ENCODE measurements at places on chromosomes 12 and 14. TPM values are rescaled to one million over a fixed set of nuclear protein-coding genes. Genes with fewer than 3 reads are reported as not detected.

DNA sequence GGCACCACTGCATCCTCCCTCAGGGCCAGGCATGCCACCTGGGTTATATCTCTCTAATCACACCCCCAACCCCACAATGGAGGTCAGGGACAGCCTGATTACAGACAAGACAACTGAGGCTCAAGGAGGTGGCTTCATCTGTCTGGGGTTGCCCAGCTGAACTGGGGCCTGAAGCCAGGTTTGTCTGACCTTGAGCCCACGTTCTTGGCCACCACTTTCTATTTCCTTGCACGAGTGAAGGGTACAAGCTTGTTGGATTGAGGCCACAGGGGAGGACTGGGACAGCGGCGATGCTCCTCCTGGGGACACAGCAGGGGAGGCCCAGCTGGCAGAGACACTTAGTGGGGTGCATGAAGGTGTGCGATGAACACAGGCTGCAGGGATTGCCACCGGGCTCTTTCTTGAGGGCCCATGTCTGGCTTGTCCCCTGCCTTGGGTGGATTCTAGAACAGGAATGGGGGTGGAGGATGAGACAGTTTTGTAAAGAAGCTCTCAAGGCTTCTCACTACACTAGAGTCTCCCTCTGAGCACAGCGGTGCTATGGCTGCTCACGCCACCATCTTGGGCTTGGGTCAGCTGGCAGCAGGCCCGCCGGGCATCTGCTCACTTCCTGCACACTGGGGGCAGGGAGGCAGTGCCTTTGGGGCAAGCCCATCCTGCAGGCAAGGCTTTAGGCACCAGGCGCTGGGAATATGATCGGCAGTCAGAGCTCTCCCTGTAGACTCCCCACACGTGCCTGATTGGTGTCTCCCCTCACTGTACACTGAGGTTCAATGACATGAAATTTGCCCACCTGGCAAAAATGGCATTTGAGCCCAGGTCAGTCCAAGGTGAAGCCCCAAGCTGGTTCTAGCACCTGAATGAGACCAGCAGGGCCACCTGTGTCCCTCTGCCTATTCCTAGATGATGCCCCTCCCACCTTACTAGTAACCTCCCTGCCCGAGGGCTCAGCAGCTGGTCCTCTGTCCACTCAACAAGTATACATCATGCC lies 16.0 kb downstream of the RITA1 start:
- no peak for DNase-seq

DNA sequence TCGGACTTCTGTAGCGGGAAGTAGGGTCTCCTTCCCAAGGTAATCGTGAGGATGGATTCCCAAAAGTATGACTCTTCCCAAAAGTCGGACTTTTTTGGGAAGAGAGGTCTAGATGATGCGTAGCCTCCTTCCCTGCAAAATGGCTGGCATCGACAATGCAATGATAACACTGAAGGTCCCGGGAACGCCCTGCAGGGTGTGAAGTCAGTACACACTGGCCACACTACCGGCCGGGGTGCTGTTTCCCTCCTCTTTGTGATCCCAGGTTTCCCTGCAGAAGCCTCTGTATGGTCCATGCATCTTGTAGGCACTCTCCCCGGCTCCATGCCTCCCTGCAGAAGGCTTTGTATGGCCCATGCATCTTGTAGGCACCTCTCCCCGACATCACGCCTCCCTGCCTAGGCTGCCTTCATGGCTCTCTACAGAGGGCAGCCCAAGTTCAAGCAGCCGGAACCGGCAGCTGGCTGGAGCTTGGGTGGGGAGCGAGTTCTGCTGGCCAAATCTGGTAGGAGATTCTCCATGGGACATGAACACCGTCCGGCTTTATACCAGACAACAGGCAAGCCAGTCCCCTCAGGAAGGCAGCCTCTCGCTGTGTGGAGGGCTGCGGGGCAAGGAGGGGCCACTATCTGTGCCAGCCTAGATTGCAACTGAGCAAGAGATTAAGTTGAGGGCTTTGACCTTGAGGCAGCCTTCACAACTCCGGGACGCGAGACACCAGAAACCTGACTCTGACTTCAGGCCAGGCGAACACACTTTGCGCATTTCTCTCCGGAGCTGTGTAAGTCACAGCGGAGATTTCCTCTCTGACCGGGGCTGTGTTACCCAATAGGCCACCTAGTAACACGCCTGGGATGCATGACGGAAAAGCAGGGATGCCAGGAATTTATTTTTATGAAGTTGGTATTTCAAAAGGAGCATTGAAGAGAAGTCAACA lies 23.5 kb downstream of the FZD10 start:
- DNase-seq = no peak

DNA sequence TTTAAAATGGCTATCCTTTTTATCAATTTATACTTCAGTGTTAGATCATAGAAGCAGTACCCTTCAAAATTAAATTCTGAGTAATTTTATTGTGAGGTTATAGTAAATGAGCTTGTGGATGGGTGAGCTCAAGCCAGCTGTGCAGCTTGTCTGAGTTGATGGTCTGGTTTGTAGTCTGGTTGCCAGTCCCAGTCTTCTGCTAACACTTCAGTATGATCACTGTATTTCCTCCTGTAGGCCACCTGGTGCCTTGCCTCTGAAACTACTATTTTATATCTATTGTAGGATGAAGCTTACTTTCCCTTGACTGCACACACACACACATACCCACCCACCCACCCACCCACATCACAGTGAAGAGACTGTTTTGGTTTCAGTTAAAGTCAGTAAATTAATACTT lies 496.4 kb downstream of the PCNX1 start:
- DNase-seq = peak; percentile 6

GRCh38 chr12:9888665-9889273 lies 7.5 kb downstream of the KLRF2 start:
- no peak for DNase-seq

DNA sequence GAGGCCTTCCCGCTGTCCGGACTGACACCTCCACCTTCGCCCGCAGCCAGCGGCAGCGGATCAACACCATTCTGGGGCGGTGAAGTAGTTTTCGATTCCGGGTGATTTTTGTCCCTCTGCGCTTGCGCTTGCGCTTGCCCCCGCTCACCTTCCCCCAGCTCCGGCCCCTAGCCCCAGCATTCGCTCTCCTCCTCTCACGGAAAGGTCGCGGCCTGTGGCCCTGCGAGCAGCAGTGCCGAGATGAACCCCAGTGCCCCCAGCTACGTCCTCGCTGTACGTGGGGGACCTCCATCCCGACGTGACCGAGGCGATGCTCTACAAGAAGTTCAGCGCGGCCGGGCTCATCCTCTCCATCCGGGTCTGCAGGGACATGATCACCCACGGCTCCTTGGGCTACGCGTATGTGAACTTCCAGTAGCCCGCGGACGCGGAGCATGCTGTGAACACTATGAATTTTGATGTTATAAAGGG lies 22.7 kb upstream of the SRGAP1 start:
- DNase-seq = no peak

- no peak for DNase-seq
Measured at GRCh38 chr14:44339231-44339630, 167.9 kb downstream of the FSCB start.

DNA sequence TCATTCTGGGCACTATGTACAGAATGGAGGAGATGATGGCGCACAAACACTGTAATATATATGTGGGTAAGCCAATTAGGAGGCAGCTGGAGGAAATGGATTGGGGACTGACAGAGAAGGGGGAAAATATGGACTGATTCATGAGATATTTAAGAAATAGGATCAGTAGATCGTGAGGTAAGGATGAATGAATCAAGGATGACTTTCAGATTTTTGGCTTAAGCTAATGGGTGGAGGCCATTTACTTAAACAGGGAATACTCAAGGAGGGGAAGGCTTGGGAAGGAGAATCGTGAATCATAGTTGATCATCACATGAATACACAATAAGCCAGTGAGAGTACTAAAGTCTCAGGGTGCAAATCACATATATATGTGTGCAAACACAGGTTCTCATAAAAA lies 11.2 kb upstream of the GNPNAT1 start:
- no peak for DNase-seq

The IQSEC3 gene
- 13.2 TPM for total RNA-seq

DNA sequence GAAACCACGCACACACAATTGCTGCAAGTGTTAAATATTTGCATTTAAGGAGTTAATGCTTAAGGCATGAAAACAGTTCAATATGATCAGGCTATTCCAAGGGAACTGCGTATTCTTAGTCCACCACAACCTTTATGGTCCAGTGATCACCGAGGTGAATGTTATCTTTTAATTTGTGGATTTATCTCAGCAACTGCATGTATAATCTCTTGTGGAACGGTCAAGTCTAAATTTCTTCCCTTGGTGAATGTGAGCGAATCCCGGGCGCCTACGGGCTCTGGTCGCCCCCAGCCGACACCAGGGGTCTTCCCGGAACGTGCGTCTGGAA lies 999 bp upstream of the AK7 start:
- DNase-seq = no peak

The TAS2R9 gene
- total RNA-seq = not detected

The SOX5 gene
- total RNA-seq = 23.1 TPM

The MYRFL gene
- 0.69 TPM for total RNA-seq

DNA sequence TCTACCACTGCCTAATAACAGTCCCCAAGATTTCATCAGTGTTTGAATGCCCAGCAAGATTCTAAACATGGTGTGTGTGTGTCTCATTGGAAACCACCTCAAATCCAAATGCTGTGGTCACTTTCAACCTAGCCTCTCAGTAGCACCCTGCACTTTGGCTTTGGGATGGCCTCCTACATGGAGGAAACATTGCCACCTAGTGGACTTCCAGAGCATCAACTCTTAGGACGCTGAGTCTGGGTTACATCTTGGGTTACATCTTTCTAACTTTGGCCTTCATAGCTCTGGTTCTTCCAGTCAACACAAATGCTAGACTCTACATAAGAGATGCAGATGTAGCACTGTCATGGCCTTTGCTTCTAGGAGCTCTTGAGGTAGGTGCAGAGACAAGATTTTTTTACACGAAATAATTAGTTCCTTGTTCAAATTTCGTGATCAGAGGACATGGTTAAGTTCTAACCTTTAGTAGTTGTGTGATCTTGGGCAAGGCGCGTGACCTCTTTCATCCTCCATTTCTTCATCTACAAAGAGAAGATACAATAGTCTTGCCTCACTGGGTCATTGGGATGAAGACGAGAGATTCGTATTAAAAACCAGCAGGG lies 113.5 kb upstream of the VASH1 start:
- DNase-seq = peak; percentile 32

The KRT73 gene
- total RNA-seq = 0.77 TPM

- DNase-seq = no peak
Measured at GRCh38 chr12:103667125-103667524, 80.1 kb downstream of the STAB2 start.

The CLECL1 gene
- total RNA-seq = not detected

DNA sequence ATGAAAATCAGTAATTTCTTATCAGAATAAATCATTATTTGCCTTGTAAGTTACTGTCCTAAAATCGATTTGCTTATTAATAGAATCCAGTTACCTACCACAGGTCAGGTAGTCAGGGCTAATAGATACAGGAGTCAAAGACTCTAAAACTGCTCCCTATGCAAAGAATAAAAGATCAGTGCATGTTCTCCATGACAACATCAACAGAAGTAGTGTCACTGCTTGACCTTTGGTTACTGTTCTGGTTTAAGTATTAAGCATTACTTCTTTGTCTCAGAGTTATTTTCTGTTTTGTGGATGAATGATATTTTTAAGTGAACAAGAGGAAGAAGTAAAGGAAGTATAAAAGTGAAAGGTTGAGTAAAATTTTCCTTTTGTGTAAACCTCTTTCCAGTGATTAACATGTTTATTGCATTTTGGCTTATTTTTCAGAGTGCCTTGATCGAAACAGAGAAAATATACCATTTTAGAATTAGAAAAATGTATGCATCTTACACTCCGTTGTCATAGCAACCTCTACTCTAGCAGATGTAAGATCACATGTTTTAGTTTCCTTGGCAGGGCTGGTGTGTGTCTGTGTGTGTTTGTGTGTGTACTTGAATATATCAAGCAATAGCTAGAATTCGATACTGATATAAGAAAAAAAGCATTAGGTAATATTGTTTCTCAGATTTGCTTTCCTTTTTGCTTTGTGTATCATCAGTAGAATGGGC lies 44.7 kb downstream of the ABCD2 start:
- DNase-seq = no peak

The SYCP3 gene
- not detected for total RNA-seq

Data from endothelial cell (in vitro differentiated cells).